ENCODE measurements at places on chromosomes 5 and 9. TPM values are rescaled to one million over a fixed set of nuclear protein-coding genes. Genes with fewer than 3 reads are reported as not detected.

DNA sequence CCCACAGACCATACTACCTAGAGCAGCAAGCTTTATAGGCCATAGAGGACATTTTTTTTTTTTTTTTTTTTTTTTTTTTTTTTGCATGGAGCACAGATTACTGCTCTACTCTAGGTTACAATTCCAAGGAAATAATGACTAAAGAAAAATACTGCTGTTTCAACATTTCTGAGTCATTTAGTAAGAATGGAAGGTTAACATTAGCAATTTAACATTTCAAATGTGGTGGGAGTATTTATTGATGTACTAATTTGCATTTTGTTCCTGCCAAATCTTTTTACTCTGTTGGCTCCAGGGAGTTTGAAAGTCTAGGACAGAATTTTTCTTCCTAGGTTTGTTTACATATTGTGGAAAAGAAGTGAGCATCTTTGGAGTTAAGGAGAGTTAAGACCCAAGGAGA is 142.1 kb upstream of the CCDC152 start:
- H3K27ac ChIP-seq = no peak overlapping the region
- H3K36me3 ChIP-seq = no peaks in the 10 kb centered on the region
- DNase-seq = no peak
- no peaks in the 10 kb centered on the region for H3K27me3 ChIP-seq
- no peak overlapping the region for H3K4me3 ChIP-seq
- no peaks in the 10 kb centered on the region for H3K4me1 ChIP-seq

Gene AMBP
- total RNA-seq = 62.7 TPM

- no peaks in the 10 kb centered on the region for H3K27me3 ChIP-seq
- H3K27ac ChIP-seq = no peak overlapping the region
- no peaks in the 10 kb centered on the region for H3K36me3 ChIP-seq
- no peaks in the 10 kb centered on the region for H3K4me1 ChIP-seq
Observed at GRCh38 chr9:115743709-115744605, 409.6 kb upstream of the PAPPA start.

Gene TLR4
- total RNA-seq = 1.2 TPM

GRCh38 chr9:21023861-21024260 is 7.6 kb downstream of the HACD4 start:
- H3K4me3 ChIP-seq = no peak overlapping the region
- no peaks in the 10 kb centered on the region for H3K4me1 ChIP-seq
- H3K27ac ChIP-seq = no peak overlapping the region
- DNase-seq = no peak
- no peaks in the 10 kb centered on the region for H3K27me3 ChIP-seq
- no peaks in the 10 kb centered on the region for H3K36me3 ChIP-seq

GRCh38 chr9:135956802-135957174 is 4.4 kb downstream of the UBAC1 start:
- no peak overlapping the region for H3K27ac ChIP-seq
- no peak for DNase-seq
- H3K4me3 ChIP-seq = no peak overlapping the region
- H3K4me1 ChIP-seq = peaks cover 9% of the 10 kb centered on the region

DNA sequence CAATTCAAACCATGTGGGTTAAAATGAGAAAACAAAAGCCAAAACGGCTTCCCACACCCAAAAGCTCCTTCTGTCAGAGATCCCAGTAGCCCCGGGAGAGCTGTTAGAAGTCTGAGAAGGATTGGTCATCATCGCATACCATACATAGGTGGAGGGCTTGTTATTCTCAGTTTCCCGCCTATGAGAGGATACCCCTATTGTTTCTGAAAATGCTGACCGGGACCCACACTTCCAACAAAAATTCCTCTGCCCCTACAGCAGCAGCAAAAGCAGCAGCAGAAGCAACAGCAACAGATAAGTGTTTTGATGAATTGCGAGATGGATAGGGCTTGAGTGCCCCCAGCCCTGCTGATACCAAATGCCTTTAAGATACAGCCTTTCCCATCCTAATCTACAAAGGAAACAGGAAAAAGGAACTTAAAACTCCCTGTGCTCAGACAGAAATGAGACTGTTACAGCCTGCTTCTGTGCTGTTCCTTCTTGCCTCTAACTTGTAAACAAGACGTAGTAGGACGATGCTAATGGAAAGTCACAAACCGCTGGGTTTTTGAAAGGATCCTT is at the start of gene TEK:
TSS of gene TEK (plus strand) at position 245 of the 561 bp plus-strand sequence. CDS start 366 bp downstream, outside the sequence.
- DNase-seq = no peak
- no peaks in the 10 kb centered on the region for H3K36me3 ChIP-seq
- H3K27ac ChIP-seq = no peak within 1 kb of the TSS
- no peak within 1 kb of the TSS for H3K4me3 ChIP-seq
- no peaks in the 10 kb centered on the region for H3K27me3 ChIP-seq

DNA sequence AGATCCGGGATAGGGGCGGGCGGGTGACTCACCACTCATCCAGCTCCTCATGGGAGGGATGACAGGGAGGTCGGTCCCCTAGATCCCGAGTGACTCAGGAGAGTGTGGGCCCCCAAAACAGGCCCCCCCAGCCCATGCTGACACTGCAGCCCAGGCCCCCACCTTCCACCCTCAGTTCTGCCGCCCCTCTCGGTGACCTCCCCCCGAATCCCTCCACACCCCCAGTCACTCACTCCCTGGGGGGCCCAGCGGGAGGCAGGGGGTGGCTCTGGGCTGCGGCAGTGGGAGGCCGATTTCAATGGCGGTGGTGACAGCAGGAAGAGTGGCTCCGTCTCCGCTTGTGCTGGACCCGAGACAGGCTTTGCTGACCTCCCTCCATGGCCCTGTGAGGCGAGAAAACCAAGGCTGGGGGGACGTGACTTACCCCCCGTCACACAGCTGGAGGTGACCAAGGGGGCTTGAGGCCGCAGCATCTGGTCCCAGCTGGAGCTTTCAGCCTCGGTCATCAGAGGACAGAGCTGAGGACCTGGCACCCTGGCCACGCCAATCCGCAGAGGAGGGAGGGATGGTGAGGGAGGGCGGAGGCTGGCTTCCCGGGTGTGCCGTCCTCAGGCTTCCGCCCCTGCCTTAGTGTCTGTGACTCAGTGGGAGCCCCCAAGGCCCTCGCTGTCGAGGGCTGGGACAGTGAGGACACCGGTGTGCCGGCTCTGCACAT is 9.0 kb downstream of the GPSM1 start:
- peaks cover 19% of the 10 kb centered on the region for H3K4me1 ChIP-seq
- no peak overlapping the region for H3K4me3 ChIP-seq
- no peaks in the 10 kb centered on the region for H3K27me3 ChIP-seq
- no peaks in the 10 kb centered on the region for H3K36me3 ChIP-seq
- no peak for DNase-seq
- H3K27ac ChIP-seq = no peak overlapping the region

- H3K36me3 ChIP-seq = no peaks in the 10 kb centered on the region
- no peak for DNase-seq
- no peak overlapping the region for H3K4me3 ChIP-seq
- H3K27ac ChIP-seq = no peak overlapping the region
- H3K4me1 ChIP-seq = no peaks in the 10 kb centered on the region
- no peaks in the 10 kb centered on the region for H3K27me3 ChIP-seq
Observed at GRCh38 chr5:156261275-156261939, 65.6 kb upstream of the SGCD start.

Gene OSTF1
- total RNA-seq = 10.0 TPM

DNA sequence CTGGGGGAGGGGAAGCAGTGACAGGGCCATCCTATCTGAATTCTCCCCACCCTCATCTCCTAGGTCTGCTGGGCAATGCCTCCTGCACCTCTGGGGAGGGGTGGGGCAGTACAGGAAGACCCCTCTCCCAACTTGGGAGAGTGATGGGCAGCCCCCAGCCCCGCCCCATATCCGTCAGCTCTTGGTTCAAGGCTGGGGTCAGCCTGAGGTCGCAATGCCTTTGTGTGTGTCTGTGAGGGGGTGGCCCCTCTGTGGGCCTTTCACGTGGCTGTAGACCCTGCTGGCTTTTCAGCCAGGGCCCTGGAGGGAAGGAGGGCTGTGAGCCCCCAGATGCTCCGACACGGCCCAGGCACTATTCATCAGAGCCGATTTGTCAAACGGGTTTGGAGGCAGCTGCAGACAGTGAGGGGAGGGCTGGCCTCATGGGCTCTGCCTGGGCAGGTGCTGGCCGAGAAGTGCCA is 49.5 kb upstream of the RNU6ATAC start:
- no peak overlapping the region for H3K4me3 ChIP-seq
- no peaks in the 10 kb centered on the region for H3K36me3 ChIP-seq
- H3K27me3 ChIP-seq = no peaks in the 10 kb centered on the region
- H3K27ac ChIP-seq = no peak overlapping the region
- peak; percentile 11 for DNase-seq

DNA sequence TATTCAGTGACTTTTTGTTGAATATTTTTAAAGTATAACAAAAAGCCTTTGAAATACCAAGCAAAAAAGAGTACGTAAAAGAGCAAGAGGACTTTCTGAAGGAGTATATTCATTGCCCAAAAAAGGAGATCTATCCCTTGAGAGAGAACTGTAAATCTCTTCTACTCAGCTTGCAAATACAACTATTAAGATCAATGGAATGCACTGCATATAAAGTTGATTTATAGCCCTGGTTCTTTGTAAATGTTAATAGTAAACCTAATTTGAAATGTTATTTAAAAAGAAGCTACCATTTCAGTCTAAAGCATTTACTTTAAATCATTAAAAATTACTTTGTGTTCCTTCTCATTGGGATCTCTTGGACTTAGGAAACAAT is 168.1 kb downstream of the PDE4D start:
- no peaks in the 10 kb centered on the region for H3K27me3 ChIP-seq
- DNase-seq = no peak
- no peaks in the 10 kb centered on the region for H3K36me3 ChIP-seq
- H3K27ac ChIP-seq = no peak overlapping the region

Gene TERT
- 0.06 TPM for total RNA-seq

DNA sequence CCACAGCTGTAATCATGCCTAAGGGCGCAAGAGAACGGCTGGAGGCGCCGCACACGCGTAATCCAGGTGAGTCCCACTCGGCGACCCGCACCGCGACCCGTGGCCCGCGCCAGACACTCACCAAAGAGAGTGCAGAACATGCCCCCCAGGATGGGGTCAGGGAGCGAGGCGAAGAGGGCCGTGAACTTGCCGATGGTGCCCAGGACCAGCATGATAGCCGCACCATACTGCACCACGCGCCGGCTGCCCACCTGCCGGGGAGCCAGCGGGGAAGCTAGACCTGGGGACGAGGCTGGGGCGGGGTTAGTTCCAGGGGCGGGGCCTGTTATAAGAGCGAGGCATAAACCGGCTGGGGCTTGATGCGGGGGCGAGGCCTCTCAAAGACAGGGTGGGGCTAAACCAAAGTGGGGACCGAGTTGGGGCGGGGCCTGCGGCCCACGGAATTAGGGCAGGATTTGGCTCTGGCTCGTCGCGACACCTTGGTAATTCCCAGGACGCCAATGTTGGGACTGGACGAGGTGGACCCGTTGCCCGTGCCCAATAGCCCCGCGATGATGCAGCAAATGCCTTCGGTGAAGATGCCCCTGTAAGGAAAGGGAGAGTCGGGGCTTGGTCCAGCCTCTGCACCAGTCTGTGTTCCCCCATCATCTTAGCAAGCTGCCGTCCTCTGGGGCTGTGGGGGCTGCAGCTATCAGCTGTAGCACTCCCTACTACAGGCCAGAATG is 4.8 kb downstream of the SLC23A1 start:
- H3K27ac ChIP-seq = no peak overlapping the region
- H3K4me1 ChIP-seq = peaks cover under 1% of the 10 kb centered on the region
- no peak overlapping the region for H3K4me3 ChIP-seq
- no peaks in the 10 kb centered on the region for H3K27me3 ChIP-seq

DNA sequence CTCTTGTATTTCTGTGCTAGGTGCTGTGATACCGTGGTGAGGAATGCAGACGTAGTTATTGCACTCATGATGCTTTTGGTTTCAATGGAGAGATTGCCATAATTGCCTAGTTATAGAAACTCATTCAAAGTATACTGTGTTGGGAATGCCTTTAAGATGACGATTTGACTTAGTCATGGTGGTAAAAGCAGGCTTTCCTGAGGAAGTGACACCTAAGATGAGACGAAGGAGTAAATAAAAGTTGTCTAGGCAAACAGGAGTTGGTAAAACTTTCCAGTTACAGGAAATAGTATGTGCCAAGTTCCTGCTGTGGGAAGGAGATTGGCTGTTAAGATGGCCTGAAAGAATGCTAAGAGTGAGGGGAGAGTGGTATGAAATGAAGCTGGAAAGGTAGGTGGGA is 48.1 kb downstream of the FOCAD start:
- no peak for DNase-seq
- H3K4me1 ChIP-seq = no peaks in the 10 kb centered on the region
- H3K36me3 ChIP-seq = no peaks in the 10 kb centered on the region
- H3K27me3 ChIP-seq = no peaks in the 10 kb centered on the region
- no peak overlapping the region for H3K27ac ChIP-seq

DNA sequence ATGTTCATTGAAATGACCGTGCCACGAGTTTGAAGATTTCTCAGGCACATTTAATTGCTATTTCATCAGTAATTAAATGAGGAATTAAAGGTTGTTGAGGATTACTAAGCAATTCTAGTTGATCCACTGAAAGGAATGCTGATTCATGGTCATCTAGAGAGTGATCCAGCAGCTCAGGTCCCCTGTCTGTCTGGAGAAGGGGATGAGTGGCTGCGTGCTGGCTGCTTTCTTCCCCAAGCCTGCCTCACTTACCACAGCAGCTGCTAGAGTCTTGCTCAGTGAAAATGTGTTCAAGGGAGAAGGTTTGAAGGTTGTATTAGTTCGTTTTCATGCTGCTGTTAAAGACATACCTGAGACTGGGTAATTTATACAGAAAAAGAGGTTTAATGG is 7.8 kb upstream of the TGFBI start:
- no peak overlapping the region for H3K4me3 ChIP-seq
- no peak overlapping the region for H3K27ac ChIP-seq
- no peaks in the 10 kb centered on the region for H3K27me3 ChIP-seq
- DNase-seq = no peak
- no peaks in the 10 kb centered on the region for H3K4me1 ChIP-seq

DNA sequence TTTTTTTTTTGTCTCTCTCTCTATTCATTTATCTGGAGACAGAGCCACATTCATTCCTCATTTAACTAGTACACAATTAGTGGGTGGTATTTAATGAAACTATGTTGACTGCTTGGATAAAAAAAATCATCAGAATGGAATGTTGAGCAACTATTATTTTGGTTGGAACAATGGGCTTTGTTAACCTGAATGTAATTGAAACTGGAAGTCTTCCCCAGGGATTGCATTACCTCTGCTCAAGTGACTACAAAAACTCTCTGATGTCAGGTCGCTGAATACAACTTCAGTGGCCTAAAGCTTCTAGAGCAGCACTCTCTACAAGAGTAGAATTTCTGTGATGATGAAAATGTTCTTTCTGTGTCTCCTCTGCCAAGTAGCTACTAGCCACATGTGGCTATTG is 295.8 kb downstream of the DEPDC1B start:
- H3K4me1 ChIP-seq = no peaks in the 10 kb centered on the region
- H3K4me3 ChIP-seq = no peak overlapping the region
- no peaks in the 10 kb centered on the region for H3K27me3 ChIP-seq
- no peak for DNase-seq
- H3K27ac ChIP-seq = no peak overlapping the region

GRCh38 chr5:10502578-10502977 is 60.9 kb downstream of the ROPN1L start:
- no peaks in the 10 kb centered on the region for H3K4me1 ChIP-seq
- H3K4me3 ChIP-seq = no peak overlapping the region
- no peaks in the 10 kb centered on the region for H3K36me3 ChIP-seq
- peak; percentile 16 for DNase-seq

GRCh38 chr5:42531611-42532010 is 108.4 kb downstream of the GHR start:
- H3K36me3 ChIP-seq = no peaks in the 10 kb centered on the region
- H3K4me1 ChIP-seq = no peaks in the 10 kb centered on the region
- no peak overlapping the region for H3K4me3 ChIP-seq
- no peaks in the 10 kb centered on the region for H3K27me3 ChIP-seq
- H3K27ac ChIP-seq = no peak overlapping the region

Gene FAM221B
- total RNA-seq = not detected

Gene SLCO6A1
- not detected for total RNA-seq

Gene ARID3C
- total RNA-seq = not detected
